ENCODE measurements at places on chromosomes 13 and 19.

- DNase-seq, result no peak
Observed at GRCh38 chr19:40908976-40909375, 26.9 kb upstream of the CYP2A7 start.

- DNase-seq, result no peak
Observed at GRCh38 chr19:34489175-34489574, 7.6 kb downstream of the WTIP start.

DNA sequence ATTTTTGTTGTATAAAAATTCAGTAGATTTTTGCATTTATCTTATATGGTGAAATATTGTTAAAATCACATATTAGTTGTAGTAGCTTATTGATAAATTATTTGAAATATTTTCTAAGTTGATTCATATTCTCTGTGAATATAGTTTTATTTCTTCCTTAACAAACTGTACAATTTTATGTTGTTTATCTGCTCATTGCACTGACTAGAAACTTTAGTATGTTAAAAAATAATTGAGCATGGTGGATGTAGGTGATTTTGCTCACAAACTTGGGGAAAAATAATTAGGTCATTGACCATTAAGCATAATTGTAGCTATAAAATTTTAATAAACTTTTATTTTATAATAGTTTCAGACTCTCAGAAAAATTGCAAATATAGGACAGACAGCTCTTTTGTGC, 1445.3 kb upstream of the MIR17HG start:
- DNase-seq, result no peak

DNA sequence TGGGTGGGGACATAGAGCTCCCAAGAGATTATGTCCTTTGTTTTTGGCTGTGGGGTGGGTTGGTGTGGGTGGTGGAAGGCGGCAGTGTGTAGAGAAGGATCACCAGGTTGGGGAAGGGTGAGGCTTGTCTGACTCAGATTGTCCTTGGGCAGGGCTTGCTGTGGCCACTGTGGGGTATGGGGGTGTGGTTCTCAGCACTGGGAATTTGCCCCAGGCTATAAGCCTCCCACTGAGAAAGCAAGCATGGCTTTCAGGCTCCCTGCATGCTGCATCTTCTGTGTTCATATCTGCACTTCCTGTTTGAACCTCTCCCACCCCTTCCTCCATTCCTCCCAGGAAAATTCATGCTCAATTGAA, 34.9 kb downstream of the DNAJC15 start:
- DNase-seq, result no peak

- no peak for DNase-seq
Observed at GRCh38 chr19:15072930-15073647, 8.9 kb upstream of the OR1I1 start.

DNA sequence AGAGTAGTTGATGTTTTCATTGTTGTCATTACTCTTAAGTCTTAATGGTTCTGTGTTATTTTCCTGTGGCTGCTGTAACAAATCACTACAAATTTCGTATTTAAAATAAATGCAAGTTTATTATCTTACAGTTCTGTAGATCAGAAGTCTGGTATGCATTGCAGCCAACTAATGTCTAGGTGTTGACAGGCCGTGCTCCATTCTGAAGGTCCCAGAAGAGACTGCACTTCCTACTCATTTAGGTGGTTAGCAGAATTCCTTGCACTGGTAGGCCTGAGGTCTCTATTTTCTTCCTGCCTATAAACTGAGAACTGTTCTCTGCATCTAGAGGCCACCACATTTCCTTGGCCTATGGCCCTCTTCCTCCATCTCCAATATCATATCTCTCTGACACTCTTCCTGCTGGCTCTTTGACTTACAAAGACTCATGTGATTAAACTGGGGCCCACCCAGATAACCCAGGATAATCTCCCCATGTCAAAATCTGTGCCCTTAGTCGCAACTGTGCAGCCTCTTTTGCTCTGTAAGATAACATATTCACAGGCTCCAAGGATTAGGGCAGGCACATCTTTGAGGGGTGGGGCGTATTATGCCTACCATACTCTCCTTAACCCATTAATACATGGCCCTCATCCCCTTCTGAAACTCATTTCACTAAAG, 468.4 kb downstream of the FOXO1 start:
- no peak for DNase-seq

- DNase-seq, result no peak
Observed at GRCh38 chr13:77235456-77236022, 91.4 kb downstream of the MYCBP2 start.

- DNase-seq, result no peak
Observed at GRCh38 chr13:94305934-94306333, 173.5 kb downstream of the DCT start.

DNA sequence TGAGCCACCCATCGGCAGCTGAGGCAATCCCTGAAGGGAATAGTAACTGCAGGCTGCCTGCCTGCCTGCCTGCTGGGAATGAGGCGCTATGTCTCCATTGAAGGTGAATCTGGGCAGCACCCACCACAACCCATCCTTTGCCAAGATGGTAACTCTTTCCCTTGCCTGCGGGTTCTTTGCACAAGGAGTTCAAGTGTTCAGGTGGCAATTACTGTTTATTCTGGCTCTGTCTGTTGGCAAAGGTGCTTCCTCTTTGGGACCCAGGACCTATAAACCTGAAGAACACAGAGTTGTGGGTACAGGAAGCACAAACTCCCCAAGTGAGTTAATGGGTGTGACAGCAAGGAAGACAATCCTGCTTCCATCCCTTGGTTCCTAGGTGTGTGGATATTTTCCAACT, 448.1 kb upstream of the ZNF507 start:
- DNase-seq, result no peak

DNA sequence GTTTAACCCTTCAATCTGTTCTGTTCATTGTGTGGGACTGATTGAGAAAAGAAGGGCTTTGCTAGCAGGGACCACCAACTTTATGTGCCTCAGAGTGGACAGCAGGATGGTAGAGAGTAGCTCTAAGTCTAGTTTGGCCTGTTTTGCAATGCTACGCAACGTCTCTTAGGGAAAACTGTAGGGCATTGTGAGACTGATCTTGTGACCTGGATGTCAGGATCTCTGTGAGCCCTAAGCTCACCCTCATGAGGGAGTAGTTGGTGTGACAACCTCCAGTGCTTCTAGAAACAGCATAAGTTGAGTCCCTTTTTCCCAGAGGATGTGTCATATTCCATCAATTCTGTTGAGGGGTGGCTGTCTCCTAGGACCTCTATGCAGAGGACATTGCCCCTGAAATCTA, 9.5 kb upstream of the ZNF543 start:
- no peak for DNase-seq

DNA sequence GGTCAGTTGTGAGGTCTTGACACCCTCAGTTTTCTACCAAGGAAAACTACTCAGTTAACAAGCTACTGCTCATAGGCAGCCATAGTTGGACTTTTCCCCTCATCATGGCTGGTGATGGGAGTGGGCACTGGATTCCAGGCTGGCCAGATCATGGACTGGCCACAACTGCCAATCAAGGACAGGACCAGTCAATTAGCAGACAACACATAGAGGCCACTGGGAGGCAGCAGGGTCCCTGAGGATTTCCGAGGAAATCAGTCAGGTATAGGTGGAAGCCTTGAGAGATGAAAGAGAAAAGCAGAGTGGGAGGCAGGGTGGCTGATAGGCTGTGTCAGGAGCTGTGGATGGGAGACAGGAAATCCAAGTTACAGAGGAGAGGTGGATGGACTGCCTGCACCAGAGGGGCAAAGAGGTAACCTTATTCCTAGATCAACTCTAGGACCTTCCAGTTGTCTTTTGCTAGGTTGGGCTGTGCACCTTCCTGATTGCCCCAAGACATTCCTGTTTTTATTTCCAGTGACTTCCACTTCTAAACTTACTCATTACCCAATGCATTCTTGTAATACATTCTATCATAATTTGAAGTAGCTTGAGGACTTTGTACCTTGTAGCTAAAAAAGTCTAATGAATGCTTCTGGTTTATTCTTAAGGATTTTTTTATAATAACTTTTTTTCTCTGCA, 361.8 kb downstream of the KCNRG start:
- DNase-seq, result no peak

Measured in nephron progenitor cell (in vitro differentiated cells).